BJ (cell line): ENCODE measurements at places on chromosomes 2 and 18.

DNA sequence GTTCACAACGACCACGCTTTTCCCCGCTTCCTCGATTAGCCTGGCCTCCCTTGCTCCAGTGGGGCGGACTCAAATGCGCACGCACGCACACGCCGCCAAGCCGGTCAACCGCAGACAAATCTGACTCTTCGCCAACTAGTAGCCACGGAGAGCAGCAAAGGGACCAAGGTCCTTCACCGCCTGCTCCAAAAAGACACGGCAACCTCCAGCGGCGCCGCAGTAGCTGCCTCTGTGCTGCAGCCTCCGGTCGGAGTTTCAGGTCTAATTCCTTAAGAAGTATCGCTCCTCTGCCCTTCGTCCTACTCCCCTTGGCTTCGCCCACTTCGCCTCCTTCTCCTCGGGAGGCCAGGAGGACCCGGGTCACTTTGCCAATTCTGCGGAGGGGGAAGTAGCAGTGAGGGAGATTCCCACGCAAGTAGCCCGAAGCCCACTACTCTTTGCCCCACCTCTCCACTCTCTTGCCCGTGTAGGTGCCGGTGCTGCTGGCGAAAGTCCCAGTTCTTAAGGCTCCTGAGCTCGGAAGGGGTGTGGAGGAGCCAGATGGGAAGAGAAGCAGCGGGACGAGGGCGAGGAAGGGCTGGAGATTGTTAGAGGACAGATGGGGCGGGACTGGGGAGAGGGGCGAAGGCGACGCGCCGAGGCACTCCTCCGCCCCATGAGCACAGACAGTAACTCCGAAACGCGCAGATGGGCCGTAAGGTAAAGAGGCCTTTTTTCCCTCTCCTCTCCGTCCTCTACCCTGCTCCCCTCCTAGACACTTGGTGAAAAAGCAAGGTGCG is 615 bp downstream of the AKAIN1 start:
- DNase-seq = no peak

DNA sequence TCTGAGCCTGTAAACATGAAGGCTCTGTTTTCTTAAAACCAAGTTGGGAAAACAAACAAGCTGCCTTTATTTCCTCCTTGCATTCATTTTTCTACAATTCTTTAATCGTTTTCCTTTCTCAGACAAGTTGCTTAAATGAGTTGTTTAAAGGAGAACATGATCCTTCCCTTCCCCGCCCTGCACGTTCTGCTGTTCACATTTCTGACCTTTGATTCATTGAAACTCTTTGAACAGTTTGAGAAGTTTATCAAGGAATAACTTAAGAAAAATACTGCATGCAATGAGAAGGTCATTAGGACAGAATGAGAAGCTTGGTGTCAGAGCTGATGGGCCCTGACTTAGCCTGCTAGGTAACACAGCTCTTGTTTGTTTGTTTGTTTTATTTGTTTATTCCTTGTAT is 181.6 kb downstream of the PARD3B start:
- DNase-seq = no peak

- DNase-seq = no peak
Observed at GRCh38 chr18:76495435-76496193, 572 bp upstream of the ZNF516 start.

- no peak for DNase-seq
Observed at GRCh38 chr2:73070643-73071359, 711 bp downstream of the SFXN5 start.

- DNase-seq = no peak
Observed at GRCh38 chr18:60248336-60249330, 123.9 kb downstream of the MC4R start.

DNA sequence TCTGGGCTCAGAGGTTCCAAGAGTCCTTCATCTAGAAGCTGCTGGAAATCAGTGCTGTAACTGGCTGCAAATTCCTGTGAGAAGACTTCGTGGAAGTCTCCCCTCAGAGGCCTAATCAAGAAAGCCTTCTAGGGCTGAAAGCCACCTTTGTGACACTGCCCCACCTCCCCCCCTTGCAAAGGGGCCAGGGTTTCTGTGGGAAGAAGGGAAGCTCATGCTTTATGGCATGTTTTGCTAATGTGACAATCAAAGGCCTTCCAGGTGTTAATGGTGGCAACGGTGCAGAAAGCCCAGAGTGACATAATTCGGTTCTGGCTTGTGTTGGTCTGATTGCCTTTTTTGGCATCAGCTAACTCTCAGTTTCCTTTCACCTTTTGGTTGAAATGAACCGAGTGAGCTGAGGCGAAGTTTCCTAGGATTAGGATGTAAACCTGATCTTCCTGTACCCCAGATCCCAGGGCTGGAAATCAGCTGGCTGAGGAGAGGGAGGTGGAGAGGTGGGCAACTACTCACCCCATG is 126.9 kb upstream of the TRIB2 start:
- DNase-seq = no peak

DNA sequence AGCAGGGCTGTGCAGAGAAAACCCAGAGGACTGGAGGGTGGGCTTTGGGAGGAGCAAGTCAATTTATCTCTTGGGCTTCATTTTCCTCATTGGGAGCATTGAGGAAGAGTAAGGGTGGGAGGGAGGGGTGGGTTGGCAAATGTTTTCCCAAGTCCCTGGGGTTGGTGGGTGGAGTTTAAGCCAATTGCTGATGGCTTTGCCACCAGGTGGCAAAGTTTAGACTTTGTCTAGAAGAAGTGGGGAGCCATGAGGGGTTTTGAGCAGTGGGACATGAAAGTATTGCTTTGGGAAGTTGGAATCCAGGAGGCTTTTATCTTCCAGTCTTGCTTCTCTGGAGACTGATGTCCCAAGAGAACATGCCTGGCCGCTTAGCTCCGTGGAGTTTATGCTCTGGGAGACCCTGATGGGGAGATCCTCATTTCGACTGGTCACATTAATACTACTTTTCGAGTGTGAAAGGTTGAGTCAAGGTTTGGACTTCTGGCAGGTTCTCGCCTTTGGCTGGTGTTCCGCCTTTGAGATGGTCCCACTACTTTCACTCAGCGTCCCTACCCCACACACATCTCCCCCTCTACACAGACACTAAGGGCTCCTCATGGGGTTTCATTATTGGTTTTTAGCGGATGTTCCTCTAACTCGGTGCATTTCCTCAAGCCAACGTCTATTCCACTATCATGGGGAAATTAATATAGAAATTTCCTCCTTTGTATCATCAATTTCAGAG is 126.7 kb downstream of the PRKCE start:
- DNase-seq = no peak

DNA sequence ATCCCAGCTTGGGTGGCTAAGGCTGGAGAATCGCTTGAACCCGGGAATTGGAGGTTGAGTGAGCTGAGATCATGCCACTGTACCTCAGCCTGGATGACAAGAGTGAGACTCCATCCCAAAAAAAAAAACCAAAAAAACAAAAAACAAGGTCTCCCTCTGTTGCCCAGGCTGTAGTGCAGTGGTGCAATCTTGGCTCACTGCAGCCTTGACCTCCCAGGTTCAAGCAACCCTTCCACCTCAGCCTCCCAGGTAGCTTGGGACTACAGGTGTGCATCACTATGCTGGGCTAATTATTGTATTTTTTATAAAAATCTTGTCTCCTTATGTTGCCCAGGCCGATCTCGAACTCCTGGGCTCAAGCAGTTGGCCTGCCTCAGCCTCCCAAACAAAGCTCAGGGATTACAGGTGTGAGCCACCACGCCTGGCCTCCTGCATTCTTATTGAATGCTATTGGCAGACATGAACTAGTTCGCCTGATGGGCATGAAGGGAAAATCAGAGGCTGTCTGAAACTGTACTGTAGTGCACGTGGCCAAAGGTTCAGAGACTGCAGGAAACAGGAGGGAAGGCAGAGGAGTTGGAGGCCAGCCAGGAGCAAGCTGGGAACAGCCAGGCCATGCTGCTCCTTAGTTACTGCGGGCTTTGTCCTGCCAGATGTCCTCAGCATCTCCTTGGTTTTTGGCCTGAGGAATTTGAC is 16.0 kb upstream of the ASXL2 start:
- no peak for DNase-seq

DNA sequence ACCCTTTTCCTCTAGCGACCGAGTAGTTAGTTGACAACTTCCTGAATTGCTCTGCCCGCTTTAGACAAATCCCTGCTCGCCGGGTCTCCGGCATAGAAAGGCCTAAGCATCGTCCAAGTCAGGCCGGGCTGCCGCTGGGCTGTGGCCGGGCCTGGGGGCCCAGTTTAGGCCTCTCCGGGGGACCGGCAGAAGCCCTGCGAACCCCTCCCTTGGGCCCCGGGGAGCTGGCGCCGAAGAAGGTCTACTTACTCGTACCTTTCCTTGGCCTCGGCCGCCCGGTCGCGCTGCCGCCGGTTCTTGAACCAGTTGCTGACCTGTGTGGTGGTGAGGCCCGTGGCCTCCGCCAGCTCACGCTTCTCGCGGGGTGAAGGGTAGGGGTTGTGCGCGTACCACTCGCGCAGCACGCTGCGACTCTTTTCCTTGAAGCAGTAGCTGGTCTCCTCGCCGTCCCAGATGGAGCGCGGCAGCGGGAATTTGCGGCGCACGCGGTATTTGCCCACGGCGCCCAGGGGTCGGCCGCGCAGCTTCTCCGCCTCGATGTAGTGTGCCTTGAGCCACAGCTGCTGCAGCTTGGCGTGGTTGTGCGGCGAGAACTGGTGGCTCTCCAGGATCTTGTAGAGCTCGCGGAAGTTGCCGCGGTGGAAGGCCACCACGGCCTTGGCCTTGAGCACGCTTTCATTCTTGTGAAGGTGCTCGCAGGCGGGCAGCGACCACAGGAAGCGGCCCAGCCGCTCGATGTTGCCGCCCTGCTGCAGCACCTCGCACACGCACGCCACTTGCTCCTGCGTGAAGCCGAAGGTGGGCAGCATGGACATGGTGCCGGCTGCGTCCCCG is 739 bp downstream of the SIX2 start:
- no peak for DNase-seq

GRCh38 chr2:69716555-69717120 is 25.3 kb upstream of the ANXA4 start:
- DNase-seq = no peak

GRCh38 chr2:45380131-45380836 is 230.8 kb downstream of the SRBD1 start:
- no peak for DNase-seq

- DNase-seq = no peak
Observed at GRCh38 chr2:26679867-26680266, 12.7 kb upstream of the KCNK3 start.
